ENCODE measurements at places on chromosomes 3 and 15.

DNA sequence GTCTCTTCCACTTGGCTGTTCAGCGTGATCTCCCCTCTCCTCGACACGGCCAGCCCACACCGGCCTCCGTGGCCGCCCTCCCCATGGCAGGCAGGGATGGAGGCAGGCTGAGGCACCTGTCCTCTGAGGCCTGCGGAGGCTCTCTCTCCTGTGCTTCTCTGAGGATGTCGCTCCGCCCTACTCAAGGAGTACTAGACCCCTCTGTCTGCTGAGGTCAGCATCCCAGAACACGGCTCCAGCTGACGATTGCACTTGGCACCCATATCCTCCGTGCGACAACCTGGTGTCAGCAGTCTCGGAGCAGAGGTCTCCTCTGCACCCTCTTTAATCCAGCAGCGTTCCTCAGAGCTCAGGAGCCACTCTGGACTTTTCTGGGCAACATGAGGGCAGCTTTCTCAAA, 322.6 kb downstream of the OCA2 start:
- DNase-seq = no peak

- no peak for DNase-seq
Measured at GRCh38 chr3:1677576-1678156, 421.0 kb upstream of the CNTN4 start.

DNA sequence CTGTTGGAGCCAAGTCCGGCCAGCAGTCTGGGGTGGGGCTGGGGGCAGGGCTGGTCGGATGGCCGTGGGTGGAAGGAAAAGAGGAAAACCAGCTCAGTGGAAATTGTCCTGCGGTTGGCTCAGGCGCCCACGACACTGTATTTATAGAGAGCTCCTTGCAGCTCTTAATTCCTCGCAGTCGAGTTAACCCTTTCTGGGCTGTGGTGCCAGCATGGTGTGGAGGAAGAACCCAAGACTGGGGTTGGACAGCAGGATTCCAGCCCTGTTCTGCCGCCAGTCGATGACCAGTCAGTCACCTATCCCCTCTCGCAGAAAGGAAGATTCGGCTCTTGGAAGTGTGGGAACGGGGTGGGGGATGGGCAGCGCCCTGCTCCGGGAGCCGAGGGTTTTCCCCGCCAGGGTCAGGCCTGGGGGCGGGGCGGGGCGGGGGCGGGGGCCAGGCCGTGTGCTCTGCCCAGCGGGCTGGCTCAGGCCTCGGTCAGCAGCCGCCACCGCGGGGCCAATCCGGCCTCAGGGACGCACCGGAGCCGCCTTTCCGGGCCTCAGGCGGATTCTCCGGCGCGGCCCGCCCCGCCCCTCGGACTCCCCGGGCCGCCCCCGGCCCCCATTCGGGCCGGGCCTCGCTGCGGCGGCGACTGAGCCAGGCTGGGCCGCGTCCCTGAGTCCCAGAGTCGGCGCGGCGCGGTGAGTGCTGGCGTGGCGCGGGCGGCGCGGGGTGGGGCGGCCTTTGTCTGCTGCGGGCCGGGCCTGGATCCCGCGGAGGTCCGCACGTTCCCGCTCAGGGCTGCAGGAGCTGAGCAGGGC, at the start of gene CD276:
Gene CD276 (plus strand): TSS at position 607 of the 804 bp plus-strand sequence. CDS start 15,257 bp downstream, outside the sequence.
- DNase-seq = peak; percentile 84

DNA sequence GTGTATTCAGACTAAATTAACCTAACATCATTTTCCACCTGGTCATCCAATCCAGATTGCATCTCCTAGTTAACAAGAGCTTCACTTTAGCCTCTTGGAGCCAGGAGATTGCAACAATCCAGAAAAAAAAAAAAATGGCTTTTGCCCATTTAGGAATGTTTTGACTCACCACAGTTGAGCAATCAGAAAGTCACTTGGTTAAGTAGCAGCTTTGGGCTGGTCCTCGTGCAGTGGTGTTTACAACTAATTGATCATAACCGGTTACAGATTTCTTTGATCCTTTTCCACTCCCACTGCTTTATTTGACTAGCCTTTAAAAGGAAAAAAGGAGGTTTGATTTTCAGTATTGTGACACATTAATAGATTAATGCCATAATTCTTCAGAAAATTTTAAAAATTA, 688.8 kb upstream of the CCDC54 start:
- DNase-seq = no peak

- no peak for DNase-seq
Measured at GRCh38 chr3:74693251-74693650, 78.8 kb upstream of the CNTN3 start.

- no peak for DNase-seq
Measured at GRCh38 chr3:102791641-102792589, 357.1 kb downstream of the ZPLD1 start.

DNA sequence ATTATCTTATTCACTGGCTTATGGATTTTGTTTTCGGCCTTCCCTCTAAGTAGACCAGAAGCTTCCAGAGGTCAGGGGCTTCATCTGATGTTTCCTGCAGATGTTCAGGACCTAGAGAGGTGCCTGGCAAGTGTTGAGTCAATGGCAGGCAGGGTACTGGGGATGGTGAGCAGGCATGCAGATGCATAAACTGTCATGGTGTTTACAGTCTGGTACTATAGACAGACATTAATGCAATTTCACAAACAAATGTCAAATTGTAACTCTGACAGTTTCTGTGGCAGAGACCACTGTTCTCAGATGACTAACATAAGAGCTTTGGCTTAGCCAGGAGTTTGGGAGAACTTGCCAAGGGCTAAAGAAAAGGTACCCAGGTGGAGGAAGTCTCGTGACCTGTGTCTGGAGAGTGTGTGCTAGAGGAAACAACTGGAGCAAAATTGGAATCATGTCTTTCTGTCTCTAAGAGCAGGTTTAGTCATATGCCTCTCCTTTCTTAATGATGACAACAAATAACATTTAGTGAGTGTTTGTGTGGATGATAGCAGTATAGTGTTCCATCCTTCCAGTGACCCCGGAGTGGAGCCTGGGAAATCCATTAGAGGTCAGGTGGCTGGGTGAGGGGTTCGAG, 53.7 kb upstream of the TRAK1 start:
- no peak for DNase-seq

DNA sequence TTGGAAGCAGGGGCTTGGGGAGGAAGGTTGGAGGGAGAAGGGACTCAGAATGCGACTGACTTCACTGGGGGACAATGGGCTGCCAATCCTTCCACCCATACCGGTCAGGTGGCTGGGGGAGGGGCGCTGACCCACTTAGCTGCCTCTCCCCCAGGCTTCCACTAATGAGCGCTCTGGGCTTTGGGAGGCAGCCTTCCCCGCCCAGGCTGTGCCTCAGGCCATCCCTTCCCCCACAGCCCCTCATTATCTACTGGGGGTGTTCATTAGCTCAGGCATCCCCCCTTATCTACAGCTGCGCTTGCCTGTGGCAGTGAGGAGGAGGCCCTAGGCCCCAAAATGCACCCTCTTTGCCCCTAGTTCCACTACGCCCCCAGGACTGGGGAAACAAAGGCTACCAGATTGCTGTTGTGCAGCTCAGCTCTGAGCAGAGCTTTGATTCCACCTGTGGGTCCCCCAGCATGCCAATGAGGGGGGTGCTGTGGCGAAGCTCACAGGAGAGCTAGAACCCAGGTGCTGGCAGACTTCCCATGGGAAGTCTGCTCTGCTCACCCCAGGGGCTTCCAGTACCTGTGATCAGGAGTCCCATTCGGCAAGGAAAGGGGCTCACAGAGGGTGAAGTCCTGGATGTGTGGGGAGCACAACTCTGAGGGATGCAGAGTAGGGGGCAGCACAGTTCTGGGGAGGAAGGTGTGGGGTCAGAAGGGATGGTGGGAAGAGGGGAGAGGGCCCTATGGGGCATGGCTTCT, 29.4 kb upstream of the SEMA3F start:
- peak; percentile 23 for DNase-seq

DNA sequence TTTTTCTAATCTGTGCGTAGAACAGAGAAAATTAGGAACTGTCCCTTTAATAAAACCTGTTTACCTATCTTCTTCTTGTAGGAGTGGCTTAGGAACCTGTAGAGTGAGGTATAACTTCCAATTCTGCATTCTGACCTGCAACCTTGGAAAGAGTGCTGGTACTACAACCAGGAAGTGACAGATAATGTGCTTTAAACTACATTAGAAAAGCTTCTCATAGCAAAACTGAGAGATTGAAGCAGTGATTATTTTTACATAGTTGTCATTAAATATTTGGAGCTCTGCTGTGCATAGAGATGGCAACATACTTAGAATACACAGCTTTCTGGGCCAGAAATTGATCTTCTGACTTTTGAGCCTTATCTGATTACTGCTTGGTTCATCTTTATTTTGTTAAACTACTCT, 50.4 kb upstream of the ZDHHC23 start:
- no peak for DNase-seq

DNA sequence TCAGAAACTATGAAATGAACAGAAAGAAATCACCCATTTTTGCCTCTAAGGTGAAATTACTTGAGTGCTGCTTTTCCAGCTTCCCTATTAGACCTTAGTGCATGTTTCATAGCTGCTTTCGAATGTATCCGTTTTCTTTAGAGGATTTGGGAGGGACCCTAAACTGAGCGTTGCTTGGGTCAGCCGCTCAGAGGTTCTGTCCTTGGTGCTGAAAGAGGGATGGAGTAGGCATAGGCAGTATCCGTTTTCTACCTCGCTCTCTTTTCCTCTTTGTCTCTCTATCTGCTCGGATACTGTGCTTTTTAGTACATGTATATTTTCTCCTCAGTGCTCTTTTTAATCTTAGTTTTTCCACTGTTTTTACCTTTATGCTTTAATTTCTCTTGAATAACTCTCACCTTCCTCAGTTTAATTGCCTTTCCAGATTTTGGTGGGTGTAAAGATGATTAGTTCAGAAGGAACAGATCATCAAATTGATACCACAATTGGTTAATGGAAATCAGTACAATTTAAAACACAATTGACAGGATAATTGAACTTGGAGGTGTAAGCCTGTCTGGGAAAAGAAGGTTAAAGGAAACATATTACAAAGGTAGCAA, at the start of gene DRD3:
Gene DRD3 (minus strand): TSS at position 283 of the 599 bp plus-strand sequence. CDS start 7,060 bp downstream, outside the sequence.
- DNase-seq = no peak

- DNase-seq = no peak
Measured at GRCh38 chr3:154227531-154227930, 96.8 kb downstream of the DHX36 start.

DNA sequence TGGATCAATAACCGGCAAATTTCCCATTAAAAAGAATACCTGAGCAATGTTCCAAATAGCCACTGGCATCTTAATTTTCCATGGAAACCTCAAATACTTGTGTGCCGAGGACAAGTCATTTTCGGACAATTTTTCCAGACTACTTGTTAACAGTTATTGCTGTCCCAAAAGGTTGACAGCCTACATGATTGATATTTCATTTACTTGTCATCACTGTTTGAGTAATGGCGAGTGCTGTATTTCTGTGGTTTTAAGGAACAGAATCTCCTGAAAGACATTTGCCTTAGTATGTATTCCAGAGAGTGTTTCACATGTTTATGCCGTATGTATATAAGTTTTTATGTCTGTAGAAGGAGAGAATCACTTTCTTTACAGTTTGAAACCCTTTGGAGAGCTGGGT, 36.7 kb downstream of the MAP2K5 start:
- DNase-seq = no peak

- no peak for DNase-seq
Measured at GRCh38 chr3:141737678-141738021, 448 bp upstream of the RNF7 start.

DNA sequence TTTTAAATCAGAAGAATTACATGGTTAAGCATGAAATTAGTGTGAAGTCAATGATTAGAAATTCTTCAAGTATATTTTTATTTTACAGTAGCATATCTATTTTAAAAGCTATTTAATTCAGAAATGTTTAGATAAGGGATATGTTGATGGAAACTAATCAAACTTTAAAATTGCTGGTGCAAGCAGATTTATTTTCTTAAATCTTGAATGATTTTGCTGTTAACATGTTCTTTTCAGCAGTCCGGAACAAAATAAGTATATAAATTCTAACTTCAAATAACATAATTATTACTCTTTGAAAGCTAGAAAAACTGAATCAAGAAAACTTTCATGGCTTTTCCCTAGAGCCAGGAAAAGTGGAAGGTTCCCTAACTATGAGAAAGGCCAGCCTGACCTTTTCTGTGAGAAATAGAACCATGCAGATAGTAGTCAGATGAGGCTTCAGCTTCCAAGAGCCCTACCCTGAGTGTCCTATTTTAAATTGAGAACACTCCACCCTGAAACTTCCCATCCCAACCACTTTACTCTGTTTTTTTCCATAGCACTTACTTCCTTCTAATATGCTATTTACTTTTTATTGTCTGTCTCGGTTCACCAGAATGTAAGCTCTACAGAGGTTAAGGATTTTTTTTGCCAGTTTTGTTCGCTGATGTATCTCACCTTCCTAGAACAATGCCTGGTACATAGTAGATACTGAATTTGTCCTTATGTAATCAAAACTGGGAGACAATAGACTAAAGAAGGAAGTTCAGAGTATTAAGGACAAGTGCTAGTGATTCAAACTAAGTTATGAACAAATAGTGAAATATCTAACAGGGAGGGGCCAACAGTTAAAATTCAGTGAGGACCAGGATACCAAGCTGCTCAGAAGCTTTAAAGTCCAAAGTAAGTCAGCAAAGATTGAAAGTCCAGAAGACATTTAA, 66.8 kb downstream of the CD200R1L start:
- DNase-seq = no peak

DNA sequence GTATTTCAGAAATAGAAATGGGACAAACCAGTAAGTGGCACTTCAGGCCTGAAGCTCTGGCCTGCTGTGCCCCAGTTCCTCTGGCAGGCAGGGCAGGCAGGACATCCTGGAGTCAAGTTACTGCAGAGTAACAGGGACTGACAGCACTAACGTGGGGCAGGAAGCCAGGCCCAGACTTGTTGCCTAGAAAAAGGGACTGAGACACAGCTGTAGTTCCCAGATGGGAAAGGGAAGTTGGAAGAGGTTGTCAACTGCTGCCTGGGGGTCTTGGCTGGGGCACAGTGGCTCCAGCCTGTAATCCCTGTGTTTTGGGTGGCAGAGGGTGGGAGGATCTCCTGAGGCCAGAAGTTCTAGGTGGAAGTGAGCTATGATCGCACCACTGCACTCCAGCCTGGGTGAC, 171.9 kb downstream of the FMN1 start:
- DNase-seq = no peak

- DNase-seq = no peak
Measured at GRCh38 chr15:99983886-99984286, 250.6 kb upstream of the LYSMD4 start.

DNA sequence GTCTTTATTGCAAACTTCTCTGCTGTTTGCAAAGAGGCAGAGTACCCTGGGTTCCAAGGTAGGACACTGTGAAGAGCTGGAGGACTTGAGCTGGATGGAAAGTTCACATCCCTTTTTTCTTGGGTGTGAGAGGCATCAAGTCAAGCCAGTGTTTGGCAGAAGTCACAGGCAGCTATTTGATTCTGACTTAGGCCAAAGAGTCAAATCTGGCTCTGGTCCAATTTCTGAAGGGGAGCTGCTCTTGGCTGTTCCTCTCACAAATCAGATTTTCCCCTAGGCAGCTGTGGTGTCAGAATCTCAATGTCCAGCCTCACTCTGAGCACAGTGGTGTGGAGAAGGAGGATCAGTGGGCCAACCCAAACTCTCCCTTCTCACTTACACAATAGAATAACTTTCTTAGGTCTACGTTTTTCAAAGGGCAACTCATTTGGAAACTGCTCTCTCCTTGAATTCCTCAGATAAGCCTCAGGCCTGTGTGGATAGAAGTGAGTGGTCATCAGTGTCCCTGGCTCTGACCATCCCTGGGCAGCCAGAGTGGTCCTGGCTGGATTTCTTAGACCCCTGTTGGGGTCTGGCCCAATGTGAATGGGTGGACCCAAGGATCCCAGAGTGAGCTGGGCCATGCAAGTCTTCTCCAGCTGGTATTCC, 18.2 kb upstream of the AMOTL2 start:
- DNase-seq = no peak

GRCh38 chr15:70321172-70321819, 223.6 kb upstream of the TLE3 start:
- no peak for DNase-seq

Measured in GM20000 (cell line).